ENCODE measurements at places on chromosomes 5 and 9. TPM values are rescaled to one million over a fixed set of nuclear protein-coding genes. Genes with fewer than 3 reads are reported as not detected.

The CCL19 gene
- total RNA-seq, result 2.4 TPM

The IFNA5 gene
- total RNA-seq, result not detected

The SLC6A7 gene
- total RNA-seq, result not detected

The PIP5K1B gene
- total RNA-seq, result 35.9 TPM

The CCL21 gene
- total RNA-seq, result 138 TPM

The MED10 gene
- total RNA-seq, result 30.3 TPM

The RGP1 gene
- total RNA-seq, result 29.6 TPM

The PCDHGC4 gene
- 1.5 TPM for total RNA-seq

The CNOT8 gene
- total RNA-seq, result 106 TPM

The PFN3 gene
- total RNA-seq, result not detected

The OR1J4 gene
- total RNA-seq, result not detected

The IPO11 gene
- total RNA-seq, result 30.4 TPM

The F12 gene
- total RNA-seq, result 0.80 TPM

The NDST1 gene
- total RNA-seq, result 117 TPM

The SPINK1 gene
- not detected for total RNA-seq

The FOXD4L6 gene
- total RNA-seq, result not detected

The NEURL1B gene
- total RNA-seq, result 24.8 TPM

The SLC46A2 gene
- total RNA-seq, result 13.7 TPM

The TCF7 gene
- total RNA-seq, result 5.7 TPM

The RECK gene
- total RNA-seq, result 15.2 TPM

The LRRC19 gene
- total RNA-seq, result 0.27 TPM

The PRUNE2 gene
- 13.6 TPM for total RNA-seq

The OBP2B gene
- total RNA-seq, result not detected

The QRFP gene
- total RNA-seq, result not detected

The SEMA5A gene
- 29.3 TPM for total RNA-seq

The KCNIP1 gene
- 1.7 TPM for total RNA-seq

The WHRN gene
- total RNA-seq, result 6.2 TPM

The PCDHA10 gene
- total RNA-seq, result 1.5 TPM

The TLX3 gene
- not detected for total RNA-seq

The TMEM267 gene
- 12.7 TPM for total RNA-seq

The ABCA1 gene
- 46.8 TPM for total RNA-seq

The PTGR1 gene
- 42.7 TPM for total RNA-seq

The KCNN2 gene
- total RNA-seq, result 1.2 TPM

The C9orf50 gene
- total RNA-seq, result not detected

The PDGFRB gene
- 89.3 TPM for total RNA-seq

The PPIC gene
- 39.5 TPM for total RNA-seq

The CDH12 gene
- 0.38 TPM for total RNA-seq

All from lower lobe of right lung (tissue), 2 donors.